ENCODE measurements at places on chromosomes 7 and 10. TPM values are rescaled to one million over a fixed set of nuclear protein-coding genes. Genes with fewer than 3 reads are reported as not detected.

DNA sequence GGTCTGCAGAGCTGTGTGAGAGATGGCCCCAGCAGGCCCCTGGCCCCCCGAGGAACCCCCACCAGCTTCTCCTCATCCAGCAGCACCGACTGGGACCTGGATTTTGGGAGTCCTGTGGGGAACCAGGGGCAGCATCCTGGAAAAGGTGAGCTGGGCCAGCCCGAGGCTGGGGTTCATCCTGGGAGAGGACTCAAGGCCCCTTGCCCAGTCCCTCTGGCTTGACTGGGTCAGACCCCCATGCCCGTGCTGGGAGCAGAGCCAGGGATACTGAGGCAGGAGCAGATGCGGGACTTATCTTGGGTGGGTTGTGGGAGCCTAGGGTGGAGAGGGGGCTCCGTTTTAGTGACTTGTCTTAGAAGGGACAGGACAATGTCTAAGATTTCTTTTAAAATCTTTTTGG lies 47.5 kb downstream of the ZNF467 start:
- DNase-seq: no peak
- no peak overlapping the region for H3K4me3 ChIP-seq
- H3K27ac ChIP-seq: no peak overlapping the region
- no peaks in the 10 kb centered on the region for H3K36me3 ChIP-seq
- no peaks in the 10 kb centered on the region for H3K4me1 ChIP-seq

SLC16A12 gene
- total RNA-seq: not detected

DNA sequence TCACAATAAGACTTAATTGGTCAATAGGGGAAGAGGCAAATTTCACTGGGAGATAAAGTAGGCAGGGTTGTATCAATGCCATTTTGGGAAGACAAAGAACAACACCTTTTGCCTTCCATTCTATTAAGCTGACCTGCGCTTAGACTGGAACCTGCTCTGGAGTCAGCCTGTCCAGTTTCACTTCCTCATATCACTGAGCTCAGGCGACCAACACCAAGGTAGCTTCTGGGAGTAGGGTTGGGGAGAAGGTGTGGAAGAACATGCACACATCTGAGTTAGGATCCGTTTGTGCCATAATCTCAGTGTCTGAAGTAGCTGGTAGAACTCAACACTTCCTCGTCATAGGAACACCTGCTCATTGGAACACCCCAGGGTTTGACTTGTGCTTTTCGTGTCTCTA lies 527.4 kb upstream of the IGFBP3 start:
- H3K27me3 ChIP-seq: no peaks in the 10 kb centered on the region
- DNase-seq: no peak
- no peaks in the 10 kb centered on the region for H3K36me3 ChIP-seq
- H3K27ac ChIP-seq: no peak overlapping the region
- H3K4me1 ChIP-seq: peaks cover 29% of the 10 kb centered on the region

GRCh38 chr7:138926241-138926612 lies 55.0 kb downstream of the KIAA1549 start:
- no peak for DNase-seq
- peaks cover 7% of the 10 kb centered on the region for H3K4me1 ChIP-seq
- H3K36me3 ChIP-seq: no peaks in the 10 kb centered on the region
- H3K27ac ChIP-seq: peak overlapping the region; percentile 25
- no peak overlapping the region for H3K4me3 ChIP-seq
- H3K27me3 ChIP-seq: no peaks in the 10 kb centered on the region

GRCh38 chr7:44273681-44274622 lies 51.4 kb downstream of the CAMK2B start:
- H3K36me3 ChIP-seq: no peaks in the 10 kb centered on the region
- no peak for DNase-seq
- no peaks in the 10 kb centered on the region for H3K27me3 ChIP-seq
- H3K4me3 ChIP-seq: no peak overlapping the region

- no peak overlapping the region for H3K4me3 ChIP-seq
- H3K4me1 ChIP-seq: no peaks in the 10 kb centered on the region
- no peaks in the 10 kb centered on the region for H3K36me3 ChIP-seq
Observed at GRCh38 chr7:70076325-70076724, 478.1 kb downstream of the AUTS2 start.

DNA sequence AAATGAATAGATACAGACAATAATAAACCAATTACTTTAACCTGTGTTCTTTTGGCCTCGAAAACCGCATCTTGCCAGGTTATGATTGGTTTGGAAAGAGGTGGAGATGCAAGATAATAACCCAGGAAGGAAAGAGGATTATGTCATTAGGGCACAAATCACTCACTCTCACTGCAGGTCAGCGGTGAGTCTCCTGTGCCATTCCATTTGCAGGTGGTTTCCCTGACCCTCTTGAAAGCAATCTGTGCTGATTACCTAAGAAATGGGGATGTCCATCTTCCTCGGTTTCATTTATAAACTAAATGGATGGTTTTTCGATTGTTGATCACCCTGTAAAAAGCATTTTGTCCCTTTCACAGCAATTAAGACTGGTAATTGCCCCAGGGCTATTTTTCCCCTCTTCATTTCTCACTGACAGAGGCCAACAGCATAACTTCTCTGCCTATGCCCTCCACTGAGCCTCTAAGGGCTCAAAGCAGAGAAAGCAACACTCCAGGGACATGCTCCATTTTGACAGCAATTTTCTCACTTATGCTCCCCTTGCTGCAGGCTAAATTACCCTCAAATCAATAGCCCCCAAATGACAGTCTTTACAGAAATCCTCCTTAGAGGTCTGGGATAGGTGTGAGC lies 257.5 kb downstream of the IPMK start:
- peaks cover 13% of the 10 kb centered on the region for H3K4me1 ChIP-seq
- no peaks in the 10 kb centered on the region for H3K27me3 ChIP-seq
- no peak overlapping the region for H3K4me3 ChIP-seq
- DNase-seq: no peak

C7orf33 gene
- total RNA-seq: not detected

TCF7L2 gene
- 6.2 TPM for total RNA-seq

- no peaks in the 10 kb centered on the region for H3K36me3 ChIP-seq
- no peak overlapping the region for H3K27ac ChIP-seq
- no peak overlapping the region for H3K4me3 ChIP-seq
- no peak for DNase-seq
Observed at GRCh38 chr10:98138031-98138430, 3.6 kb downstream of the R3HCC1L start.

GRCh38 chr10:4671451-4672145 lies 154.4 kb upstream of the AKR1E2 start:
- peak overlapping the region; percentile 27 for H3K4me3 ChIP-seq
- H3K4me1 ChIP-seq: peaks cover 30% of the 10 kb centered on the region
- H3K36me3 ChIP-seq: no peaks in the 10 kb centered on the region

SEMA3D gene
- 10.1 TPM for total RNA-seq

FAM25C gene
- not detected for total RNA-seq

- no peak overlapping the region for H3K27ac ChIP-seq
- no peaks in the 10 kb centered on the region for H3K36me3 ChIP-seq
- H3K4me1 ChIP-seq: no peaks in the 10 kb centered on the region
Observed at GRCh38 chr7:24587853-24588252, 14.6 kb downstream of the PALS2 start.

TMUB1 gene
- total RNA-seq: 43.3 TPM

HOXA13 gene
- total RNA-seq: 0.43 TPM

GRCh38 chr7:113015034-113015645 lies 71.5 kb downstream of the GPR85 start:
- H3K4me1 ChIP-seq: no peaks in the 10 kb centered on the region
- H3K36me3 ChIP-seq: no peaks in the 10 kb centered on the region
- DNase-seq: peak; percentile 66

DNA sequence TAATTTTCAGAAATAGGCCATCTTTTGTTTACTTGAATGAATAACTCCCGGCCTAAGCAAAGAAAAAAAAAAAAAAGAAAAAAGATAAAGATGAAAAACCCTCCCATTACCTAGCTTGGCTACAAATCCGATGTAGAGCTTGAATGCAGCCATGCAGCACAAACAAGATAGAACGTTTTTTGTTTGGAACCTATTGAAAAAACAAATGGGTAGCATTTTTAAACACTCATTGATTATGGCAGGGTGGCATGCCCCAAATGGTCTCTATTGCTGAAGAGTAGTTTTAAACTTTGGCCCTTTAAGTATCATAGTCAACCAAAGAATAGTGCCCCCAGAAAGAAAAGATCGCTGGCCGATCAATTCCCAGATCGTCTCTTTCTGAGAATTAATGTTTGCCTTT lies 84.4 kb downstream of the VTI1A start:
- H3K36me3 ChIP-seq: no peaks in the 10 kb centered on the region
- no peak overlapping the region for H3K27ac ChIP-seq
- no peaks in the 10 kb centered on the region for H3K27me3 ChIP-seq
- peaks cover 3% of the 10 kb centered on the region for H3K4me1 ChIP-seq
- H3K4me3 ChIP-seq: no peak overlapping the region

GRCh38 chr10:7458556-7458955 lies 47.7 kb upstream of the SFMBT2 start:
- H3K27me3 ChIP-seq: no peaks in the 10 kb centered on the region
- H3K27ac ChIP-seq: no peak overlapping the region
- no peaks in the 10 kb centered on the region for H3K36me3 ChIP-seq
- H3K4me1 ChIP-seq: no peaks in the 10 kb centered on the region

DNA sequence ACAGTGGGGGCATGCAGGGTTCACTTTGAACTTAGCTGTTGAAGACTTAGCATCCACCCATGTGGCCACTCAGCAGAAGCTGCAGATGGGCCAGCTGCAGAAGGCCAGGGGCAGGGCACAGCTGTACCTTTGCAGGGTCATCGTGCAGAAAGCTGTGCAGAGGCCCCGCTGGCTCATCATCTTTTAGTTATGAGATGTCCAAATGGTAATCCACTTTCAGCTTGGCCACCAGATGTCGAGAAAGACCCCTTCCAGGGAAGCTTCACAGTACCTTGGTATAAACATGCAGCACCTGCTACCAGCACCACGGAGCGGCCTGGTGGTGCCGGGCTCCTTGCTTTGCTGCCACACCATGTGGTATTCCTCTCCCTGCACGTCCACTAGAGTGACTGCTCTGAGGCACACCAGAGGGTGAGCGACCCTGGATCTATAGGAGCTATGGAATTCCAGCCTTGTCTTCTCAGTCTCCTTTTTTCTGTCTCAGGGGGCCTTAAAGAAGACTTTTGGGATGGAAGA lies 74.2 kb upstream of the LAMB4 start:
- DNase-seq: no peak
- H3K27ac ChIP-seq: no peak overlapping the region
- H3K4me1 ChIP-seq: no peaks in the 10 kb centered on the region
- H3K27me3 ChIP-seq: no peaks in the 10 kb centered on the region

GRCh38 chr10:117492504-117492903 lies 50.0 kb upstream of the EMX2 start:
- no peaks in the 10 kb centered on the region for H3K27me3 ChIP-seq
- no peak for DNase-seq
- no peak overlapping the region for H3K27ac ChIP-seq
- 0 out of 2 replicates have a peak, but pooled peaks cover 3% of the 10 kb centered on the region for H3K4me1 ChIP-seq
- H3K4me3 ChIP-seq: no peak overlapping the region
- H3K36me3 ChIP-seq: peaks cover 24% of the 10 kb centered on the region

GRCh38 chr7:1693419-1693990 lies 23.4 kb downstream of the ELFN1 start:
- H3K4me1 ChIP-seq: no peaks in the 10 kb centered on the region
- H3K27ac ChIP-seq: no peak overlapping the region
- H3K4me3 ChIP-seq: no peak overlapping the region
- no peak for DNase-seq
- H3K36me3 ChIP-seq: no peaks in the 10 kb centered on the region

GRCh38 chr7:5546626-5547025 lies 123.0 kb upstream of the TNRC18 start:
- H3K4me1 ChIP-seq: no peaks in the 10 kb centered on the region
- H3K4me3 ChIP-seq: no peak overlapping the region
- DNase-seq: no peak

GRCh38 chr7:71636329-71636728 lies 504.4 kb downstream of the GALNT17 start:
- H3K27me3 ChIP-seq: no peaks in the 10 kb centered on the region
- no peak overlapping the region for H3K4me3 ChIP-seq
- peak; percentile 33 for DNase-seq
- peaks cover 13% of the 10 kb centered on the region for H3K4me1 ChIP-seq
- no peaks in the 10 kb centered on the region for H3K36me3 ChIP-seq
- H3K27ac ChIP-seq: no peak overlapping the region

GPR146 gene
- total RNA-seq: 10.2 TPM

OR6V1 gene
- total RNA-seq: not detected

- DNase-seq: peak; percentile 14
- no peaks in the 10 kb centered on the region for H3K36me3 ChIP-seq
- no peak overlapping the region for H3K4me3 ChIP-seq
- H3K4me1 ChIP-seq: no peaks in the 10 kb centered on the region
- H3K27ac ChIP-seq: no peak overlapping the region
Observed at GRCh38 chr10:48205918-48206317, 68.6 kb downstream of the FRMPD2 start.

CDNF gene
- total RNA-seq: 0.32 TPM

PROSER2 gene
- total RNA-seq: 1.4 TPM

- H3K4me1 ChIP-seq: no peaks in the 10 kb centered on the region
- no peaks in the 10 kb centered on the region for H3K27me3 ChIP-seq
- no peak for DNase-seq
- H3K36me3 ChIP-seq: no peaks in the 10 kb centered on the region
- H3K4me3 ChIP-seq: no peak overlapping the region
Observed at GRCh38 chr10:12907656-12908055, 93.9 kb downstream of the CCDC3 start.

GRCh38 chr10:132727411-132727810 lies 58.5 kb downstream of the NKX6-2 start:
- H3K36me3 ChIP-seq: no peaks in the 10 kb centered on the region
- no peak overlapping the region for H3K4me3 ChIP-seq
- no peaks in the 10 kb centered on the region for H3K4me1 ChIP-seq
- H3K27ac ChIP-seq: no peak overlapping the region
- no peak for DNase-seq

MYL7 gene
- not detected for total RNA-seq

CALCR gene
- not detected for total RNA-seq

DNA sequence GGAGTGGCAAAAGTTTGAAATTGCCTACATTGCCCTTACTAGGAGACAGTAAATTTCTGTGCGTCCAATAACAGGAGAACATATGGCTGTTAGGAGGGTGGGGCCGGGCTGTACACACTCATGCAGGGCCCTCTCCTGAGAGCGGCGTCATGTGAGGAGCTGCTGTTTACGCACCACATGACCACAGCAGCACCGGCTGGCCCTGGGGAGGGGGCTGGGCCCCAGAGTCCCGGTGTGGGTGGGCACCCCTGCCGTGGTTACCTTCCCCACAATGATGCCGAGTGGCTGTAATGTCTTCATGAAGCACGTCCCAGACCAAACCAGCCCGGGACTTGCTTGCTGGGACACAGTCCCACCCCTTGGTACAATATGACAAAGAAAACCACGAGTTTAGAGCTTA lies 308.7 kb downstream of the DNAJB6 start:
- no peak for DNase-seq
- no peaks in the 10 kb centered on the region for H3K4me1 ChIP-seq
- H3K4me3 ChIP-seq: no peak overlapping the region
- H3K27me3 ChIP-seq: no peaks in the 10 kb centered on the region

ABCA13 gene
- total RNA-seq: 0.11 TPM

DNA sequence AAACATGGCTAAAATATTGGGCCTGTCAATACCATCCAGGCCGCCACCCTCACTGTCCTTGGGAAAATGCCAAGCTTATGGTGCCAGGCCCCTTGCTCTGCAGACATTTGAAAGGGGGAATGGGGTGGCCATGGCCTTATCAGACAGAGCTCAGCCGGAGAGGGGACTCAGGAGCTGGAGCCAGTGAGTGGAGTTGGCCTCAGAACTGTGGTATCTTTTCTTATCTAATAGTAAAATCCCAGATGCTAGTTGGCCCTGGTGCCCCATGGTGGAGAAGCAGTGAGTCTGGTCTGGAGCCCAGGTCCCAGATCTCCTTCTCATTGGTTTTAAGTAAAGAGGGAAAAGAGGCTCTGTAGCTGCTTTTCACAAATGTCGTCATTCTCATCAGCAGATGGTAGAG lies 49.6 kb upstream of the SORCS3 start:
- no peak overlapping the region for H3K4me3 ChIP-seq
- H3K27ac ChIP-seq: no peak overlapping the region
- no peaks in the 10 kb centered on the region for H3K36me3 ChIP-seq
- no peak for DNase-seq

SEMA4G gene
- total RNA-seq: not detected

All from GM23248 (cell line).